ENCODE measurements at places on chromosomes 11 and 22.

DNA sequence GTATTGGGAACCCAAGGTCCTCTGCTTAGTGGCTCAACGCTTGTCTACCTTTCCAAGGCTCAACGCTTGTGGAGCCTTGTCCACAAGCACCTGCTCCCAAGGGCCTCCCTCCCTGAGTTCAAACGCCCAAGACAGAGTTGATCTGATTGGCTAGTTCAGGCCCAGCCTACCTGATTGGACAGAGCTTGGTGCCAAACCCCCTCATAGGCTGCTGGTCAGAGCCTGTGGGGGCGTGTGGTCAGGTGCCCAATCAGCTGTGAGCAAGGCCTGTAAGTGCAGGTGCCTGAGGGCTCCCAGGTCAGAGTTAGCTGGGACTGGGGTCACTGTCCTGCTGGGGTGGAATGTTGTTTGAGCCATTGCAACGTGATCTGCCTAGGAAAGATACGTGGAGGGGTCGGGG lies 16.9 kb upstream of the TMPRSS6 start:
- DNase-seq, result no peak

DNA sequence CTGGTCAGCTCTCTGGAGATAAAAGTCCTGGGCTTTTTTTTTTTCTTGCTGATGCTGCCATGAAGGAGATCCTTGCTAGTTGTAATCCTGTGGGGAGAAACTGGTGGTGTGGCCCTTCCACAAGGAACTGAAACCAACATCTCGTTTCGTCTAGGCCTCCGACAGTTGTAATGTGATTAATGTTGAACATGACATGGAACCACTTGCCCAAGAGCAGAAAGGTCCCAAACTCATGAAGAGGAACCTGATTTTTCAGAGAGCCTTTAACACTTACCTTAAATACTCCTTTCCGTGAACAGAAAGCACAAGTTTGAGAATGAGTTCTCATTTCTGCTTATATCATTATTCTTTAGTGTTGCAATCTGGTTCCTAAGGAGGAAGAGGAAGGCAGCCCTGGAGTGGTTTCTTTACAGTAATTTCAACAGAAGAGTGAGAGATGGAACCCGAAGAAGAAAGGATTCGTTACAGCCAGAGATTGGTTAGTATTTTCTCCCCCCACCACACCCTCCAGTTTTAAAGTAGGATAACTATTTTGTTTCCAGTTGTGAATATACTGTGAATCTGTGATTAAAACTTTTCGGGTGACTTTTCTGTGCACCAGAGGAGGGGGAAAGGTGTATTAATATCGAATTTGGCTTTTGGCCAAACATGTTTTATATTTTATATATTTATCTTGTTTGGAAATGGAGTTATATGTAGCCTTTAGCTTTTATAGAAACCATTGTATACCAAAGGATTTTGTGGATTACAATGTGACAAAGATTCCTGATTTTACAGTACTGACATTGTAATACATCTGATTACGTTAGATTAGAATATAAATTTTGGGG lies 2.0 kb downstream of the KDM2A start:
- peak; percentile 24 for DNase-seq

- no peak for DNase-seq
Measured at GRCh38 chr11:123083623-123084029, 21.7 kb upstream of the HSPA8 start.

- no peak for DNase-seq
Measured at GRCh38 chr11:131154351-131154750, 216.1 kb upstream of the NTM start.

Measured in germinal center (tissue), 1 donor.